ENCODE measurements at places on chromosomes 4 and X.

- no peak for DNase-seq
Observed at GRCh38 chrX:17474892-17475291, 99.9 kb downstream of the NHS start.

GRCh38 chrX:154136627-154137161 is 7.3 kb upstream of the OPN1LW start:
- peak; percentile 27 for DNase-seq

GRCh38 chrX:151974336-151975227 is at the start of gene GABRE:
Gene GABRE (minus strand): TSS chrX:151974676. CDS start chrX:151974625, 51 bp downstream.
- DNase-seq, result no peak

- DNase-seq, result no peak
Observed at GRCh38 chrX:12954981-12955380, 19.9 kb upstream of the TMSB4X start.

DNA sequence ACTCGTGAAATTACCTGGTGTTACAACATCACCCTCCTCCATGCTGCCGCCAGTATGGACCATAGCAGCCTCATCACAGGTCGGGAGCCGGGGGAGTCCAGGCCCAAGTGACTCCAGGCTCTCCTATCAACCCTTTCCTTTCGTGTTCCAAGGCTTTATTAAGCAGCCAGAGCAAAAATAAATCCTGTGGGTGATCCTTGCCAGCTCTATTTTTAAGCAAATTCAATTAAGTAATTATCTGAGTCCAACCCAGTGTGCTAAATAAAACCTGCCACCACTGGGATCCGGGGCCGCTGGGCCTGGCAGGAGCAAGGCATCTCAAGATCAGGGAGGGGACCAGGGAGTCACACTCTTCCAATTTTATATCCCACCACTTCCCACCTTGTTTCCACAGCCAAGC is 80.7 kb upstream of the PRPS1 start:
- DNase-seq, result no peak

GRCh38 chr4:37892641-37893040 is 1.8 kb downstream of the TBC1D1 start:
- no peak for DNase-seq

DNA sequence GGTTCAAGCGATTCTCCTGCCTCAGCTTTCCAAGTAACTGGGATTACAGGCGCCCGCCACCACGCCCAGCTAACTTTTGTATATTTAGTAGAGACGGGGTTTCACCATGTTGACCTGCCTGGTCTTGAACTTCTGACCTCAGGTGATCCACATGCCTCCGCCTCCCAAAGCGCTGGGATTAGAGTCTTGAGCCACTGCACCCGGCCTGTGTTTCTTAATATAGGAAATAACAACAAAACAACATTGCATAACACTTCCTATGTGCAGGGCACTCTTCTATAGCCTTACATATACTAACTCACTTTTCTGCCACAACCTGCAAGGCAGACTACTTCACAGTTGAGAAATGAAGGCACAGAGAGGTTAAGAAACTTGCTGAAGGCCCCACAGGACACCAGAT is 12.8 kb upstream of the TMEM131L start:
- no peak for DNase-seq

GRCh38 chr4:80264825-80265224 is 1.6 kb upstream of the FGF5 start:
- DNase-seq, result peak; percentile 30

GRCh38 chr4:152156442-152156841 is 379.4 kb downstream of the FBXW7 start:
- no peak for DNase-seq

DNA sequence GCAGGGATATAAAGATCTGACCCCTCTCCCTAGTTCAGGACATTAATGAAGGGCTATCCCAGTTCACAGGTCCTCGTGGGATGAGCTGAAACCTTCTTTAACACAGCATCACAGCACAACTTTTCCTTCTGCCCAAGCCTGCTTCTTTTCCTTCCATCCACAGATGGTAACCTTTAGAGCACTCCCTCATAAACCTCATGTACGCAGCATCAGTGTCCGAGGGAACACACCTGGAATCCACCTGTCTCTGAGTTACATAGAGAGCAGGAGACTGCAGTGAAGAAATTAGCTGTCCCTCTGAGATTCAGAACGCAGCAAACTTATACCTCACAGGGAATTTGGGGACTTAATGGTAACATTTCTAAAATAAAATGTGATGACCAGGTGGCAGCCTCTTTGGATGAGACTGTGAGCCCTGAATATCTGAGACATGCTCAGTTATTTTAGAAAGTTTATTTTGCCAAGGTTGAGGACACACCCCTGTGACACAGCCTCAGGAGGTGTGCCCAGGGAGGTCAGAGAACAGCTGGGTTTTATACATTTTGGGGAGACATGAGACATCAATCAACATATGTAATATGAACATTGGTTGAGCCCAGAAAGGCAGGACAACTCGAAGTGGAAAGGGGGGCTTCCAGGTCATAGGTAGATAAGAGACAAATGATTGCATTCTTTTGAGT is 73.8 kb upstream of the PACRGL start:
- no peak for DNase-seq

DNA sequence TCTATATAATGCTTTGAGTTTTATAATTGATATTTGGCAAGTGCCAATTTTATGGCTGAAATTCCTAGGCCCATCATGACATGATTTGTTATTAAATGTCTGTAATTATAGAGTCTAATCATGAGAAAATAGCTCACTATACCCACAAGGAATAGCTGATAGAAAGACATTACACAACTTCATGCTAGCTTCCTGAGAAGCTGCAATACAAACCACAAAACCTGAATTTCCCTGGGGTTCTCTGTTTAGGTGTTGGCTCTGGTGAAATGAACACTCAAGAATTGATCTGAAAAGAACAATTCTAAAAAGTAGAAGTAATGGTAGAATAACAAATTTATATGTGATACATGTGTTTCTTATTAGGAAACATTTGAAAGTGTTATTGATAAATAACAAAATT is 169.6 kb downstream of the GASK1B start:
- DNase-seq, result no peak

DNA sequence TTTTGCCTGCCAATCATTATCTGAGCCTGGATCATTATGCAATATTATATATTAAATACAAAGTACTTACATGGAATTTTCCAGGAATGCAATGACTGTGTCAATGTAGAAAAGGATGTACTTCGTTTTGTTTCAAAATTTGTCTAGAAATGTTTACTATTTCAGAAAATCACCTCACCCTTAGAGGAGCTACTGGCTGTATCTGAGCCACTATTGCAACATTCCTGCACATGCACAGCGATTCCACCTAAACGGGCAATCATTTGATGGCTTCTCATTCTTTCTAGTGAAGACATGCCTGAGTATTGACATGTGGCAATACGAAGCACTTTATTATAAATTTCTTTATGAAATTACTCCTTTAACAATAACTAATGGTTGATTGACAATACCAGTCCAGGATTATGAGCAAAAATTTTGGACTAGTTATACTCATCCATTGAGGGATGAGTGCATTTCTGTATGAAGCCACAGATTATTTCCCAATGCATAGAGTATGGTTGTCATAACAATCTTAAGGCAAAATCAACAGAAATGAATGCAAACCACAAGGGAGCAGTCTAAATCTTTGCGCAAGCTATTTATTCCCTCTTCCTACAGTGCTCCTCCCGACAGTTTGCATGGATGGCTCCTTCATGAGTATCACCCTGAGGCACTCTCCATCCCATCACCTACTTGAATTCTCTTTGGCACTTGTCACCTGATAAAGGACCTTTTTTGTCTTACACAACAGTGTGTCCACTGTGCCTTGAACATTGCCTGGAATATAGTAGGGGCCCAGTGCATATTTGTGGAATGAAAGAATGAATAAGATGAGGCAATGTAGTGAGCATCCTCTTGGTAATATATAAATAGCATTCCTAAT is 35.8 kb upstream of the MMAA start:
- no peak for DNase-seq

- peak; percentile 71 for DNase-seq
Observed at GRCh38 chr4:153759407-153760316, at the start of gene RNF175. Gene RNF175 (minus strand): TSS chr4:153760024. CDS start chr4:153759862, 162 bp downstream.

DNA sequence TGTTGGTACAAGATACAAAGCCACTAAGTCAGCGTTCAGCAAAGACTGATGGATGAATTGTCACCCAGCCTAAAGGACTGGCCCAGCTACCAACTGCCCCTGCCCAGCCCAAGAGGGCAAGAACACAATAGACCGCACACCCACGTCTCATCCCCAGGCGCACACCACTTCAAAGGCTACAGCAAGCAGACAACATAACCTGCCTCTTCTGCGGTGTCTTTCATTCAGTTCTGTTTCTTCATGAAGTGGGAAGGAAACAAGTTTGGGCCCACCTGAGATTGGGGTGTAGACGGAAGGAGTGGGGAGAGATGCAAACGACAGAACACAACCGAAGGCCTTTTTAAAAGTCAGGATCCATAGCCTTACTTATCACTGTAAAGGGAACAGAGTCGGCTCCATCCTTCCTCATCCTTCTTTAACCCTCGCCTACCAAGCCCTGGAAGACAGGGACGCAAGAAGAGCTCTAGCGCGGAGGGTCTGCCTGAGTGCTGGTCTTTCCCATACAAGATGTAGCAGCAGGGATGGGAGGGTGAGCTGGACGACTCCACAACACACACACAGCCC is 691 bp downstream of the SCARB2 start:
- peak; percentile 46 for DNase-seq

DNA sequence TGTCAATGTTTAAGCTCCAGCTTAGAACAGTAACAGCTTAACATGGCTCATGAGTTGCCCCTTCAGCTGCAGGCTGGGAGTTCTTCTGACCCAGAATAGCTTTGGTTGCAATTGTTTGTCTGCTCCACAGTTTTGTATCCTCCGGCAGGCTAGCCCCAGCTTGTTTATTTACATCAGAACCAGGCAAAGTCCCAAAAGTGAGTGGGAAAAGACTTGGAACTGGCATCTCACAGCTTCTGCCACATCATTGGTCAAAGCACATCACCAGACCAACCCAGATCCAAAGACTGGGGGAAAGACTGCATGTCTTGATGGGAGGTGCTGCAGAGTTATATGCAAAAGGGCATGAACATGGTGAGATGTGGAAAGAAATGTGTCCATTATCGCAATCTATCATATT is 231.2 kb upstream of the CPEB2 start:
- no peak for DNase-seq

GRCh38 chrX:2398064-2398656 is 102.6 kb downstream of the DHRSX start:
- DNase-seq, result no peak

- no peak for DNase-seq
Observed at GRCh38 chr4:23903859-23904438, 14.1 kb upstream of the PPARGC1A start.

DNA sequence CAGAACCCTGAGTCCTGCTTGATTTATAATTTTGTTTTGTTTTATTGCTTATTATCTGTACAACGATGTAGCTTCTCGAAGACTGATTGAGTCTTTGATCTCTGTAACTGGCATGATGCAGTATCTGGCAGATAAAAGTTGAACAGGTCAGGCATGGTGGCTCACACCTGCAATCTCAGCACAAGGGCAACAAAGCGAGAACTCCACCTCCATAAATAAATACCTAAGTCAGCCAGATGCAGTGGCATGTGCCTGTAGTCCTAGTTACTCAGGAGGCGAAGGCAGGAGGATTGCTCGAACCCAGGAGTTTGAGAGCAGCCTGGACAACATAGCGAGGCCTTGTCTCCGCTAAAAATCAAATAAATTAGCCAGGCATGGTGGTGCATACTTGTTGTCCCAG is 15.7 kb upstream of the WDR19 start:
- no peak for DNase-seq

- peak; percentile 13 for DNase-seq
Observed at GRCh38 chrX:16786791-16787735, 797 bp downstream of the TXLNG start.

DNA sequence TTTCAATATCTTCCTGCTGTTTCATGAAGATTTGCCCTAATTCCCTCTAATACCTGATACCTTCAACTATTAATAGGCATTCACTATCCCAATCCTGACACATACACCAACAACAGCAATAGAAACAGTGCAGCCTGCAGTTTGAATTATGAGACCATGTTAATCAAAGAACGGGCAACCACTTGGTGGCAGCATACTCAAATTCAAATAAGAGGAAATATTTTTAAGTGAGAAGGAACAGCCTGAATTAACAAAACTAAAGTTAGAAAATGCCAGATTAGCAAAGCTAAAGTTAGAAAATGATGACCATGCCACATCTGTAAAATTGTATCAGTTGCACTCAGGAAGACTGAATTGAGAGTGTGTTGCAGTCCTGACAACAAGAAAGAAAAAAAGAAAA is 204.9 kb downstream of the SMARCA1 start:
- no peak for DNase-seq

DNA sequence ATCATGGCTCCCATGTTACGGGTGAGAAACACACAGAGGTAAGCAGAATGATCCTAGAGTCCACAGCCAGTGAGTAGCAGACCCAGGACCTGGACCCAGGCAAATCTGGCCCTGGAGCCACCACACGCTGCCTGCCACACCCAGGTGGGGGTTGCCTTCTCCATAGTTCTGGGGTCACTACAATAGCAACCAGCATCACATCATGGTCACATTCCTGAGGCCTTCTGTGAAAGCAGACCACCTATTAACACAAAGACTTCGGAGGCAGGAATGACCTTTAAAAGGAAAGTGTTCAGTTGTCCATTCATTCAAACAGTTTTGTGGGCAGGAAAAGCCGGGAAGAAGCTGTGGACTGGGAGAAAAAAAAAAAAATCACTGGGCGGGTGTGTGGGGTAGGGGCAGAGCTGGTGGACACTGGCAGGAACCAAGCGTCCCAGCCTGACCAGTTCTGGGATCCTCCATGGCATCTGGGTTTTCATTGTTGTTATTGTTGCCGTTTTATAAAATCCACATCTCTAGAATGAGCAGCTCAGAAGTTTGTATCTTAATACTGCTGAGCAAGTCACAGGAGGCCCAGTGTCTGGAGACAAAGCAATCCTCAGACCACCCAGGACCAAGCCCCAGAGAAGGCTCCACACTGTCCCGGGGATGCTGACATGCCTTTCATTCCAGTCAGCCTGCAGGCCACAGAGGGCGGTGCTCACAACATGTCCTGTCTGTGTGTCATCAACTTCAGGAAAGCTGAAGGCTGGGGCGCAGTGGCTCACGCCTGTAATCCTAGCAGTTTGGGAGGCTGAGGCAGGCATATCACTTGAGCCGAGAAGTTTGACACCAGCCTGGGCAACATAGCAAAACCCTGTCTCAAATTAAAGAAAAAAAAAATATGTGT is 67.0 kb downstream of the SEL1L3 start:
- no peak for DNase-seq

DNA sequence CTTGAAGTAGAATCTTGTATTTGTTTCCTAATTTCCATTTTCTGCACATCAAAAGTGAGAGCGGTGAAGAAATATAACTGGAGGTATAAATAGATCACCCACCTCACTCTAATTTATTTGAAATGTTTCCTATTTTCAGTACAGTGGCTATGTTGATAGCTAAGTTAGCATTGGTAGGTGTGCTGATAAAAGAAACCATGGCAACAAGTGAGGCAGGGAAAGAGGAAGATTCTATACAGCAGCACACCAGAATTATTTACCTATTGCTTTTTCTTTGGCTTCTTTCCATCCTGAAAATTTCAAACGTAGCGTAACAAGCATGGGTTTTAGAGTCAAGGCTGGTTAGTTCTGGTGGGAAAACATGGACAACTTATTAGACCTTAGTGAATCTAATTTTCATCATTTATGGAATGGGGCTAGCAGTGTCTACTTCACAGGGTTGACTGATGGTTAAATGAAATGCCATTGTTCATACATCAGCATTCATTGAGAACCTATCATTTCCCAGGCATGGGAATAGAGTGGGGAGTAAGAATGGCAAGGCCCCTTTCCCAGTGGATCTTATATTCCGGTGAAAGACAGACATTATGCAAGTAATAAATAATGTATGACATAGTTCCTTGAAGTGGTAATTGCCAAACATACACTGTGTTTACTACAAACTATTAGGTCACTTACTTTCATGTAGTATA is 30.6 kb upstream of the CTSO start:
- DNase-seq, result no peak
